MCF 10A (cell line): ENCODE measurements at places on chromosomes 12 and 14. TPM values are rescaled to one million over a fixed set of nuclear protein-coding genes. Genes with fewer than 3 reads are reported as not detected.

The BCL2L14 gene
- total RNA-seq: not detected in 2 replicates

The OR4M1 gene
- not detected in 2 replicates for total RNA-seq

The NKX2-1 gene
- total RNA-seq: not detected in 2 replicates

The KRT74 gene
- total RNA-seq: not detected in 2 replicates

The MANSC1 gene
- 9.9 and 10.1 TPM in 2 replicates for total RNA-seq

The ANG gene
- total RNA-seq: 1.7 and 3.6 TPM in 2 replicates

The KRT75 gene
- not detected in 2 replicates for total RNA-seq

The OTX2 gene
- total RNA-seq: not detected in 2 replicates

The FGF23 gene
- total RNA-seq: not detected in 2 replicates

The LMNTD1 gene
- not detected in 2 replicates for total RNA-seq

The MYO1A gene
- 0.12 and 0.42 TPM in 2 replicates for total RNA-seq

The TMEM63C gene
- 5.1 and 9.3 TPM in 2 replicates for total RNA-seq

The STAT2 gene
- 61.2 and 101 TPM in 2 replicates for total RNA-seq

The TM9SF1 gene
- total RNA-seq: 67.8 and 103 TPM in 2 replicates

The RIMBP2 gene
- total RNA-seq: not detected in 2 replicates

The NPFF gene
- not detected in 2 replicates for total RNA-seq

The FAM181A gene
- total RNA-seq: not detected in 2 replicates

The CD27 gene
- not detected in 2 replicates for total RNA-seq

The TPH2 gene
- total RNA-seq: not detected in 2 replicates

The WNT1 gene
- not detected in 2 replicates for total RNA-seq

The HOXC9 gene
- 5.2 and 6.0 TPM in 2 replicates for total RNA-seq

The KRT77 gene
- not detected in 2 replicates for total RNA-seq

The SCNN1A gene
- 136 and 139 TPM in 2 replicates for total RNA-seq

The MYH6 gene
- not detected in 2 replicates for total RNA-seq

The ENDOU gene
- total RNA-seq: not detected in 2 replicates

The NDUFB1 gene
- total RNA-seq: 130 and 134 TPM in 2 replicates

The IL31 gene
- not detected in 2 replicates for total RNA-seq

The AQP2 gene
- total RNA-seq: not detected in 2 replicates

The OR4E2 gene
- not detected in 2 replicates for total RNA-seq

The PELI2 gene
- total RNA-seq: 0.19 and 0.34 TPM in 2 replicates

The DBX2 gene
- not detected in 2 replicates for total RNA-seq

The PRH2 gene
- total RNA-seq: not detected in 2 replicates

The SOAT2 gene
- not detected in 2 replicates for total RNA-seq

The TAMALIN gene
- 0.39 TPM in 1 of 2 replicates, not detected in the other for total RNA-seq
